Stimulated activated CD8-positive, alpha-beta memory T cell treated with anti-CD3 and anti-CD28 coated beads, Interleukin-15, amount 100 ng/mL, for 24 hours (primary cell): ENCODE measurements at places on chromosomes 2 and 18.

DNA sequence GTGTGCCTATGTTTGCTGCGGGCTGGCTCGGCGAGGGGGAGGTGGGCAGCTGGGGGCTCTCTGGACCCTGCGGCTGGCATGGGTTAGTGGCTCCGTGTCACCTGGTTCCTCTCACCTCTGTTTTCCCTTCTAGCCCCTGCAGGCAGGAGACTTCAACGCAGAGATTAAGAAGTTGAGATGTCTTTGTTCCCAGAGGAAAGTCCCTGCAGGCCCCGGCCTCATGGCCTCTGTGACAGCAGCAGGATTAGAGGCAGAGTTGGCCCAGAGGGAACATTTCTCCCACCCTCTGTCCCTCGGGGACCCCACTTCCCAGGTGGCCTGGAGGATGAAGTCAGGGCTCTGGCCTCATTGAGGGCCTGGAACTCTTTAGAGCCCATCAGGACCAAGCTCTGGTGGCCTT lies 56.5 kb downstream of the HPCAL1 start:
- DNase-seq = no peak

- DNase-seq = no peak
These were observed 50.4 kb upstream of the PPM1B start for GRCh38 chr2:44118257-44118656.

DNA sequence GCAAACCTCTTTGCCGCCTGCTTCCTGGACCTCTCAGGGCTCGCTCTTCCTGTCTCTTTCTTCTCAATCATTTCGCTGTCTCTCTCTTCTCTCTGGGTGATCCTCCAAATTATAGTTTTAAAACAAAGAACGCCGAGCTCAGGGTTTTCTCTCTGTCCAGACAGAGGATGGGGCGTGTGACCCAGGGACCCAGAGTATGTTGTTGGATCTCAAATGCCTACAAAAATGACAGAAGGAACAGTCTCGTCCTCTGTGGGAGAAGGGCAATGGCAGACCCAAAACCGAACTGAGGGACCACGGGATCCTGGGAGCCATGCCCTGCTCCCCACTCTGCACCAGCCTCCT lies 88.5 kb downstream of the EIPR1 start:
- no peak for DNase-seq

DNA sequence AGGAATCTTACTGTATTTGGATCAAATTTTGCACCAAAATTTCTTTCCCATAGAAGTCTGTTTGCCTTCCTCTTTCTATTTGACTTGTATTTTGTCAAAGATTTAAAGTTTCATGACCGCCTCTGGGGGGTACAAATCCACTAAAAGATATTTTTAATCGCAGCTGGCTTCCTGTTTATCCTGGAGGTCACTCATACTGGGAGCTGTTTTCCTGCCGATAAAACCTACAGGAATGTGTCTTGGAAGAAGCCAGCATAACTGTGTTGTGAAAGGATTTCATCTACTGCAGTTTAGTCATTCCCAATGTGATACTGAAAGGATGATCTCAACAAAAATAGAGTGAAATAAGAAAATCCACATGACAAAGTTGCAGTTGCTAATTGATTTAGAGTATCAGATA lies 184.0 kb downstream of the RIT2 start:
- DNase-seq = no peak

GRCh38 chr2:24016376-24016761 lies 6.5 kb downstream of the MFSD2B start:
- no peak for DNase-seq

- no peak for DNase-seq
These were observed 58.2 kb downstream of the REL start for GRCh38 chr2:60939622-60940021.

DNA sequence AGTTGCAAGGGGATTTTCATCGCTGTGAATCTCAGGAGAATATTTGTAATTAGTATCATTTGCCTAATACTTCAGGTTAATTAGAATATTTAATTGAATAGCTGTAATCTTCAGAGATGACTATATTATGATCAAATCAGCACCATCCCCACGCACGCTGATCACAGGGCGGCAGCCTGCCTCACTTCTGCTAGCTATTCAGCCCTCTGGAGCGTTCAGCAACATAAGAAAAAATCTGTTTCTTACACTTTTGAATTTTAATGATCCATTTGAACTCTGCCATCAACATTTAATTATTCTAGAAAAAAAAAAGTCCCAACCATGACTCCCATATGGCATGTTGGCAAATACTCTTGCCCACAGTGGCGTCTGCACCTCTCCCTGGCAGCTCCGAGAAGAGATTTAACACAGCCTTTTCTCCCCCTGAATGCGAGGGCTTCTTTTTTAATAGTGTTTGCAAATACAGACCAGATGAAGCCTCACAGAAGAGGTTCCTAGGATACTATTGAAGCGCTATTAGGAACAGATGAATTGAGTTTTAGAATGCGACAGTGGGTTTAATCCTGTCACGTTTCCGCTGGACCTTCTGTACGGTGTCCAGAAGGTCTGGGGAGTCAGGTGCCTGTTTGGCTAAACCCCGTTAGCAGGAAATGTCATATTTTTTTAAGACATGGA lies 731.9 kb upstream of the SALL3 start:
- DNase-seq = no peak
